Karpas-422 (cell line): ENCODE measurements at places on chromosomes 5 and 9. TPM values are rescaled to one million over a fixed set of nuclear protein-coding genes. Genes with fewer than 3 reads are reported as not detected.

FAXDC2 gene
- total RNA-seq: not detected in 2 replicates

GLE1 gene
- 26.5 and 32.7 TPM in 2 replicates for total RNA-seq

ACTBL2 gene
- not detected in 2 replicates for total RNA-seq

ZNF608 gene
- 12.1 and 12.8 TPM in 2 replicates for total RNA-seq

GRCh38 chr5:83026930-83027687 is 50.1 kb downstream of the TMEM167A start:
- H3K4me3 ChIP-seq: no peak overlapping the region
- no peaks in the 10 kb centered on the region for H3K4me1 ChIP-seq
- no peak for DNase-seq
- no peaks in the 10 kb centered on the region for H3K27me3 ChIP-seq
- H3K27ac ChIP-seq: no peak overlapping the region
